Stimulated activated CD4-positive, alpha-beta T cell treated with anti-CD3 and anti-CD28 coated beads, Interleukin-15, amount 100 ng/mL, for 24 hours (primary cell): ENCODE measurements at places on chromosomes 1 and 21.

DNA sequence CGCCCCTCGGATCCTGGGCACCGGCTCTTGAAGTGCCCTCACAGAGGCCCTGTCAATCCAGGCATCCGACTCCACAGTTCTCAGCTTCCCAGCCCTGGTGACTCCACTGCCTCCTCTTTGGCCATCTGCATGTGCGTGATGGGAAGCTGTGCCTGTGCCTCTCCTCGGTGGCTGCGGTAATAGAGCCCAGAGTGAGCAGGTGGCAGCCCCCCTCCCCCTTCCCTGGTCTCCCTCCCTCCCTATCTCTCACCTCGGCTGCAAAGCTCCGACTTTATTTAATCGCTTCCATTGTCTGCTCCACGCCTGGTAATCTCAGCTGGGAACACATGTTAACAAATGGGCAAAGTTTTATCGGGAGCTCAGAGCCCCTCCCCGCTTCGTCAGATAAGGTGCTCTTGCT lies 91.9 kb downstream of the IGSF21 start:
- DNase-seq: no peak

DNA sequence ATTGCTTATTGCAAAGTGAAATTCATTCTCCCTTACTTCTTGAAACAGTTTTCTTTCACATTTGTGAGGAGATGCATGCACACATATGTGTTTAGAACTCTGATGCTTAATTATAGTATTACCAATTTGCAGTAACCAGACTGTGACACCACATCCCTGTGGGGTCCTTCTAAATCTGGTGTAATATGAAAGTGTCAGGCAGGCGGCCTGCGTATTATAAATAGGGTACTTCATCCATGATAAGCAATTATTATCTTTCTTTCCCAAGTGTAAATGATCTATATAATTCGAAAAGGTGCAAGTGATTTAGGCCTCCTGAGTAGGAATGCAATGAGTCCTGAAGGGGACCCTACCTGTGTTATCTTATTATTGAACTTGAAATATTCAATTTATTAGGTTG lies 876 bp downstream of the EFCAB7 start:
- DNase-seq: no peak

GRCh38 chr1:87851490-87851889 lies 522.8 kb downstream of the LMO4 start:
- no peak for DNase-seq

- DNase-seq: no peak
These were observed 379.3 kb downstream of the HHIPL2 start for GRCh38 chr1:222168621-222169020.
